ENCODE measurements at places on chromosomes 2 and 18.
A peak's percentile ranks its signal among the peaks of the same experiment; 100 is the strongest.

- DNase-seq, result peak; percentile 26
Observed at GRCh38 chr2:121471532-121472469, 58.9 kb upstream of the RNU4ATAC start.

DNA sequence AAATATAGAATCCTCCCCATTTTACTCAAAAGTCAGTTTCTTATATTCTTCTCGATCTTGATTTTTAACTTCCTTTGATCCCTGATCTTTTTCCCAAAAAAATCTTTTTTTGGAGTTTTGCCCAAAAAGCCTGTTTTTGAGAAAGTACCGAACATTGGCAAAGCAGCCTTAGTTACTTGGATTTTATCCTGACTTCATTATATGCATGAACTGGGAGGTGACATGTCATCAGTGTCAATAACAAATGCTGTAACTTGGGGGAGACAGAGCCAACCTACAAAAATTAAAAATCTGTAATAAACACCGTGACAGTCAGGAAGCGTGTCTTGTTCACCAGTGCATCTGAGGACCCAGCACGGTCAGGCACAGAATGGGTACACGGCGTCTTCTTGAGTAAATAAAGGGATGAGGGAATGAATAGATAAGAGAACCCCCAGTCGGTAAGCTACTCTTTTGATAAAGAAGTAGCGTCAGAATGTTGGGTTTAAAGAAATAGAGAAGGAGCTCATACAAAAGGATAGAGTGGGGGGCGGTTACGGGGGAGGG is 24.9 kb downstream of the TRAPPC12 start:
- DNase-seq, result no peak

DNA sequence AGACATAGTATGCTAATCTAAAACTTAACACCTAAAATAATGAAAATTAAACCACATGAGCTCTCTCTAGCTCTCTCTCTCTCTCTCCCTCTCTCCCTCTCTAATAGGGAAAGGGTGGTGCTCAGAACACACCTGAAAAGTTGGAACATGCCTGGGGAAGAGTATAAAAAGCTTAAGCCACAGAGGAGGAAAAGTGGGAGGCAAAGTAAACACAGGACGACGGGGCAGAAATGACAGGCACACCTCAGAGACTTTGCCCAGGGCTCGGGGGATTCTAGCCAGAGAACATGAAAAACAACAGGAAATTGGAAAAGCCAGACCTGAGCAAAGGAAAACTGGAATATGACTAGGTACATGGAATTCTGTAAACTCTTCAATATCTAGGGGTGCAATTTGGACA is 666.1 kb downstream of the BCL11A start:
- no peak for DNase-seq

GRCh38 chr2:234548695-234549420 is 52.0 kb upstream of the ARL4C start:
- peak; percentile 36 for DNase-seq

DNA sequence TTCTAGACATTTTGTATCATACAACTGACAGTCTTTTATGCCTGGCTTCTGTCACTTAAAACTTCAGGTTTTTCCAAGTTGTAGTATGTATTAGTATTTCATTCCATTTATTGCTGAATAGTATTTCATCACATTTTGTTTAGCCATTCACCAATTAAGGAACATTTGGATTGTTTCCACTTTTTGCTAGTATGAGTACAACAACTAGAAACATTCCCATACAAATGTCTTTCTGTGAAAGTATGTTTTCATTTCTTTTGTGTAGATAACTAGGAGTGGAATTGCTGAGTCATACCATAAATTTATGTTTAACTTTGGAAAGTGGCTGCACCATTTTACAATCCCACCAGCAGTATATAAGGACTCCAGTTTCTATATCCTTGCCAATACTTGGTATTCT is 135.9 kb downstream of the ATAD2B start:
- DNase-seq, result peak; percentile 65

- DNase-seq, result peak; percentile 73
Observed at GRCh38 chr2:25885933-25886332, 7.6 kb upstream of the ASXL2 start.

DNA sequence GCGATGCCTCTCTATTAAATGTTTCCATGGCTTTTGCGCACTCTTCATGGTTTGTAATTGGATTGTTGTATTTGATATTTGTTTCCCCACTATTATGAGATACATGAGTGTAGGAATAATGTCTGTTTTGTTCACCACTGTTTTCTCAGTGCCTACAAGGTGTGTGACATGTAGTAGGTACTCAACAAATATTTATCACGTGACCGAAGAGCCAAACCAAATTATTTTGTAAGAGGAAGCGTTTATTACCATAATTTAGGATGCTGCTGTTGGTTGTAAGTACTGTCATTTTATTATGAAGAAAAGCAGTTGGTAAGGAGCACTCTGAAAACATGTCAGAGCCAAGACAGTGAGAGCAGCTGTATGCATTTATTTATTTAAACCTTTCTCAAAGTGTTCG is 32.2 kb upstream of the CTLA4 start:
- DNase-seq, result no peak

DNA sequence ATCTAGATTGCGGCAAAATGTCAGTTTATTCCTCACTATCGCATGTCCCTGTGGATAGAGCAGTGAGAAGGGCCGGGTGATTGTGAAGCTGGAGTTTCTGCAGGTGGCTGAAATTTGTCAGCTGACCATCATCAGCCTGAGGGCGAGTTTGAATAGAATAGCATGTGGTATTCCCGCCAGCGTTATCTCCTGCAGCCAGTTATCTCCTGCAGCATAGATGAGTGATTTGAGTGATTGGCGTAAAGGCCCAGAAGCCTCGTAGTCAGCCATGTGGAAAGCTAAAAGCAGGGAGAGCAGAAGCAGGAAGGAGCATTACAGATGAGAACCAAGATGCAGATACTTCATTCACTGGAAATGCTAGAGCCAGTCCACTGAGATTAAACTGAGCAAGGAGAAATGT is 65.5 kb downstream of the CABLES1 start:
- DNase-seq, result no peak

DNA sequence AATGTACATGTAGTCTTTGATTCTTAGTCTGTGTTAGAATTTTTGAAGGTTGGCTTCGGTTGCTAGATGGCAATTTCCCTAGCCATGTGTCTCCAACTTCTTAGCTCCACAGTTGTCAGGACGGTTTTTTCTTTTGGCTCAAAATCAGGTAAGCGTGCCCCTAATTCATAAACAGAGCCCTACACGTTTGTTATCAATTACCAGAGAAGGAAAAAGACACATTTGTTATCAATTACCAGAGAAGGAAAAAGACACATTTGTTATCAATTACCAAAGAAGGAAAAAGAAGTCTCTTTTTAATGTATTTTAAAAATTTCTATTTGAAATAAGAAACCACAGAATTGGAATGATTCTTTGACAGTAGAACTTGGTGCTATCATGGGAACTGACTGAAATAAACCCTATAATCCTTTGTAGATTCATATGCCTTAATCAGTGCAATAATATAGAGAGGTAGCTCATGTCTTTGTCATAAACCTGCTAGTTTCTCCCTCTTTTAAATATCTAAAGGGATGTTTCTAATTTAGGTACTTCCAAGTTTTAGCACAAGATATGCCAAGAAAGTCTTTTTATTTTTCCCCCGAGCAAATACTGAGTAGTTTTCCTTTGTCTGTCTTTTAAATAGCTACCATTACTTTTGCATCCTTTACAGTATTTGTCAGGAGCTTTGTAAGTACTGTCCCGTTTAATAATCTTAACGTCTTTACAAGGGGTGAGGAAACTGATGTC is 35.9 kb downstream of the CAMKMT start:
- no peak for DNase-seq

- DNase-seq, result no peak
Observed at GRCh38 chr2:230411570-230412370, 4.2 kb upstream of the SP100 start.

DNA sequence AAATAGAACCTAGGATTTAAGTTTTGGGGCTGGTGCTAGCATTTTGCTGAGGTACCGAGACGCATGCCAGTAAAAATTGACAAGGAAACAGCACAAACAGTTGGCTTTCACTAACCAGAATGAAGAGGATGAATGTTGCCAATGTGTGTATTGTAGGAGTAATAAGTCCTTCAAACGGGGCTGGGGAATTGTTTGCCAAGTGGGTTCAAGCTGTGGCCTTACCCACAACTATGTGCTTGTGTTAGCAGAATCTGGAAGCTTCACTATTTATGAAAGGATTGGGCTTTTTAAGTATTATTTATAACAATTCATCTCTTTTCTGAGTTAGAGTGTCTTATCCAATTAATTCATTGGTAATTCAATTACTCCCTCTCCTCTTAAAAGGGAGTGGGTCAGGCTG is 15.0 kb upstream of the KIF5C start:
- DNase-seq, result no peak

DNA sequence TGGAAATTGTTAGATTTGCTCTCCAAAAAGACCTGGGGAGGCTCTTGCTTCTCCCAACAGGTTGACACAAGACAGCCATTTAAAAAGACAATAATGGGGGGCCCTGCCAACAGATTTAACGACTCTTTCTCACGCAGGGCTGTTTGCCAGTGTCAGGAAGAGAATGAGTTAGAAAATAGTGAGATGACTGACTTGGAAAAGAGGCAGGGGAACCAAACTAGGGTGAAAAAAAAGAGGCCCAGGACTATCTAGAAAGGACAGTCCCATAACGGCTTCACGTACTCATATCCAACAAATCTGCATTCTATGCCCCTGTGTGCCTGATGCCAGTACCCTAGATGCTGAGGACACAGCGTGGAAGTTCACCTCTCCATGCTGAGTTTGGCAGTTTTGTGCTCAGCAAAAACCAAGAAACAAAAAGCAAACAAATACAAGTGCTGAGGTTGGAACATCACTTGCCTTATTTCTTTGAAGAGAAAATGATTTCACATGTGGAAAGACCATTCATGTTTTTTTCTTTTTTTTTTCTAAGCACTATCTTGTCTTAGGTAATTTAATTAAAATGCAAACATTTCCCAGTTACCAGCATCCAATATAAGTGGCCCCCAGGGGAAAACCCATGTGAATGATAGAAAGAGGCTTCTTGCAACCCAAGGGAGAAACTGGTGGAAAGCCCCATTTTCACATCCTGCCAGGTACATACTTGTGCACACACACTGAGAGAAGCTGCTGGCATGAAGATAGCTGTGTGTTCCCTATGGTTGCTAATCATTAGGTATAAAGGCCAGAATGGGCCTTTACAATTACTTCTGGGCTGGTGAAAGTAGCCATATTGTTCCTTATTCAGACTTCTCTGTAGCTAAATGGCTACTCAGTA is 10.6 kb upstream of the WIPF1 start:
- DNase-seq, result no peak

GRCh38 chr18:2169656-2170055 is 401.6 kb downstream of the METTL4 start:
- DNase-seq, result no peak

- DNase-seq, result no peak
Observed at GRCh38 chr2:58557176-58557575, 316.1 kb upstream of the FANCL start.

DNA sequence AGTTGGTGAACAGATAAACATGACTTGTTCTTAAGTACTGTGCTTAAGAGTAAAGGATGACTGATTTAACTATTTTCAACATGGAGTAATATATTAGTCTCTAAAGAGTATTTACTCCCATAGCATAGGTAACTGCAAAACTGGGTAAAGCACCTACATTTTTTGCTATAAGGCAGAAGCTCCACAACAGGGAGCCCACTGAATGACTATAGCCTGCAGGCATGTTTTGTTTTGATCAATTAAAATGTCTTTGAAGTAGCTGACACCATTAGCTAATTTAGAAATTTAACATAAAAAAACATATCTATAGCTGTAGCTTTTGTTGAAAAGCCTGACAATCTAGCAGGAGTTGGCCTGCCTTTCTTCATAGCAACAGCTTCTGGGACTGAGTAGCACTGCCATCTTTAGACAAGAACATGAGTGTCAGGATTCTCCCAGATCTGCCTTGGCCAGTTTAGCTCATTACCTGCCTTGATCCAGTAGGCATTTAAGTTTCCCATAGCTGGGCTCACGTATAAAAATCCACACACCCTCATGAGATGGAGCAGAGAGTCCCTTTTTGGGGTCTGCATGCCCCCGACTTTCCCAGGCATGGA is 1935.1 kb upstream of the PIK3C3 start:
- DNase-seq, result no peak

- no peak for DNase-seq
Observed at GRCh38 chr18:66329716-66330115, 274.2 kb downstream of the CDH19 start.

GRCh38 chr18:50189160-50189559 is 5.8 kb downstream of the MYO5B start:
- no peak for DNase-seq

- DNase-seq, result no peak
Observed at GRCh38 chr18:61891271-61891670, 1.5 kb downstream of the RNF152 start.

GRCh38 chr2:67267241-67267640 is 129.9 kb upstream of the ETAA1 start:
- DNase-seq, result no peak

DNA sequence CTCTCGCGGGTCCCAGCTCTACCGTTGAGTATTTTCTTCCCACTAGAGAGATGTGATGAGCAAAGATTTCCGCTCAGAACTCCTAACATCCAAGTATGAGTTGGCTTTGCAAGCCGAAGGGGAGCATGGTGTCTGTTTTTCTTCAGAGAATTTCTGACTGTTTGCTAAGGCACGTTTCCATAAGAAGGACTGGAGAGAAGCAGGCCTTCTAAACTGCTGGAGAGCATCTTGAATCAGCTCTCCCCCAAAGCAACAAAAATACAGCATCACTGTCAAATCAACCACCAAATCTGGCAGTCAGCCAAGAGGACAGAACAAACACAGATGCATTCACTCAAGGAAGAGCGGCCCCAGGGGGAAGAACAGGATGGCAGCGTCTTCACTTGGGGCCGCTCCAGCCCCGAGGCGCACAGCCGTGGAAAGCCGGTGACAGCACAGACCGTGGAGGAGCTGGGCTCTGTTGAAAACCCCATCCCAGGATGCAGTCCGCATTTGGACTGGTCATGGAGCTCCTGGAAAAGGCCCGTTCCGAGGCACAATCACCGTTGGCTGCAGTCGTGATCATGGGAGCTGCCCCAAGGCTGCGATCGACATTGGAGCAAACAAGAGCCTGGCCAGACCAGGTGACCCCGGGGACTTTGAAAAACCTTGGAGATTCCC is 101.4 kb downstream of the NFATC1 start:
- DNase-seq, result no peak

DNA sequence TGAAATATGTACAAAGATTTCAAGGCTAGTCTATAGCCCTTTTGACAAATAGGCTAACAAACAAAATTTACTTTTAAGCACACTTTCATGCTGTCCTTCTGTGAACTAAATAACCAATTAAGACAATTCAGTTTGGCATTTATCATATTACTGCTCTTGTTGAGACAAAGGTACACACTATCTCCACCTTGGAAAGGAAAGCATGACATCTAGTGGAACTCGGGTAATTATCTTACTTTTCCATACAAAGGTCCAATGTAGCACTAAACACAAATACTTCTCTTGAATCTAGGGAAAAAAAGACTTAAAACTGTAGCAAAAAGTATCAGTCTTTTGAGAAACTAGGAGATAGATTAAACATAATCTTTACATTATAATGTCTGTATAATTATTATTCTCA is 125.0 kb upstream of the CD226 start:
- DNase-seq, result no peak

GRCh38 chr18:54161267-54161666 is 63.2 kb downstream of the MBD2 start:
- no peak for DNase-seq
